Stimulated activated CD4-positive, alpha-beta T cell treated with anti-CD3 and anti-CD28 coated beads, Interleukin-1b, Interleukin-23, amount 100 ng/mL, for 1 hour (primary cell): ENCODE measurements at places on chromosomes 5 and 9.

GRCh38 chr9:114910541-114910940 lies 19.9 kb downstream of the TNFSF8 start:
- no peak for DNase-seq

- no peak for DNase-seq
These were observed 123.8 kb upstream of the LPAR1 start for GRCh38 chr9:111162026-111162425.

DNA sequence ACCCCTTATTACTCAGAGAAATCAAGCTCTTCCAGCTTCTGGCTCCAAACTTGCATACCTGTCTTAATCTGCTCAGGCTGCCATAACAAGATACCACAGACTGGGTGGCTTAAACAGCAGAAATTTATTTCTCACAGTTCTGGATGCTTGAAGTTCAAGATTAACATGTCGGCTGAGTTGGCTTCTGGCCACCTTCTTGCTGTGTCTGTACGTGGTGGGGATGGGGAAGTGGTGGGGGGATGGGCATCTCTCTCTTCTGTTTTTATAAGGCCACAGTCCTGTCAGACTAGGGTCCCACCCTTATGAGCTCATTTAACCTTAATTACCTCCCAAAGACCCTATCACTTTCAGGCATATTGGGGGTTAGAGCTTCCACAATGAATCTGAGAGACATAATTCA lies 140.5 kb downstream of the SV2C start:
- no peak for DNase-seq

- no peak for DNase-seq
These were observed 547.8 kb downstream of the CCDC171 start for GRCh38 chr9:16100537-16101091.

- no peak for DNase-seq
These were observed 1.3 kb downstream of the MAN2A1 start for GRCh38 chr5:109690975-109691574.

DNA sequence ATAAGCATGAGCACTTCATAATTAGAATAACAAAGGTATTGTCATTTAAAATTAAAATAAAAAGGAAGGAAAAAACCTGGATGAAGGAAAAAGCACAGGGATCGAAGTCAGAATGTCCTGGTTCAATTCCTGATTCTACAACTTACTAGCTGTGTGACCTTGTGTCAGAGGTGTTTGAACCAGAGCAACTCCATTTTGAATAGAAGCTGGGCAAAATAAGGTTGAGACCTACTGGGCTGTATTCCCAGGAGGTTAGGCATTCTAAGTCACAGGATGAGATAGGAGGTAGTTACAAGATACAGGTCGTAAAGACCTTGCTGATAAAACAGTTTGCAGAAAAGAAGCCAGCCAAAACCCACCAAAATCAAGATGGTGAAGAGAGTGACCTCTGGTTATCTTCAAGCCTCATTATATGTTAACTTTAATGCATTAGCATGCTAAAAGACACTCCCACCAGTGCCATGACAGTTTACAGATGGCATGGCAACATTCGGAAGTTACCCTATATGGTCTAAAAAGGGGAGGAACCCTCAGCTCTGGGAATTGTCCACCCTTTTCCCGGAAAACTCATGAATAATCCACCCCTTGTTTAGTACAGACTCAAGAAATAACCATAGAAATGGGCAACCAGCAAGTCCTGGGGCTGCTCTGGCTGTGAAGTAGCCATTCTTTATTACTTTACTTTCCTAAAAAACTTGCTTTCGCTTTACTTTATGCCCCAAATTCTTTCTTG lies 412.7 kb downstream of the PIK3R1 start:
- DNase-seq = no peak

GRCh38 chr5:228886-229285 lies 10.8 kb downstream of the SDHA start:
- no peak for DNase-seq
